PC-9 (cell line): ENCODE measurements at places on chromosomes 2 and 18.
A peak's percentile ranks its signal among the peaks of the same experiment; 100 is the strongest.

- no peak for DNase-seq
Observed at GRCh38 chr2:28311660-28312249, 80.9 kb upstream of the FOSL2 start.

DNA sequence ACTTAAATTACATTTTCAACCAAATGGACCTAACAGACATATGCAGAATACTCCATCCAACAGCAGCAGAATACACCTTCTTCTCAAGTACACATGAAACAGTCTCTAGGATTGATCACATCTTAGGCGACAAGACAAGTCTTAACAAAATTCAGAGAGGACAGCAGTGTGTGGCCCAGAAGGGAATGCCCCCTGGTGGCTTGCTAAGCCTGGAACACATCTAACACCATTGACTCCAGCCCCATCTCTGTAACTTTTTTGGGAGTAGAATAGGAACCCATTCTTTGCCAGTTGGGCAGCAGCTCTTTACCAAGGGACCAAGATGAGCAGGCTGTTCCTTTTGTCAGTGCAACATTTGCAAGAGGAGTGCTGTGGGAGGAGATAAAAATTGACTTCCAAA lies 249.9 kb downstream of the PLCL1 start:
- DNase-seq = no peak

DNA sequence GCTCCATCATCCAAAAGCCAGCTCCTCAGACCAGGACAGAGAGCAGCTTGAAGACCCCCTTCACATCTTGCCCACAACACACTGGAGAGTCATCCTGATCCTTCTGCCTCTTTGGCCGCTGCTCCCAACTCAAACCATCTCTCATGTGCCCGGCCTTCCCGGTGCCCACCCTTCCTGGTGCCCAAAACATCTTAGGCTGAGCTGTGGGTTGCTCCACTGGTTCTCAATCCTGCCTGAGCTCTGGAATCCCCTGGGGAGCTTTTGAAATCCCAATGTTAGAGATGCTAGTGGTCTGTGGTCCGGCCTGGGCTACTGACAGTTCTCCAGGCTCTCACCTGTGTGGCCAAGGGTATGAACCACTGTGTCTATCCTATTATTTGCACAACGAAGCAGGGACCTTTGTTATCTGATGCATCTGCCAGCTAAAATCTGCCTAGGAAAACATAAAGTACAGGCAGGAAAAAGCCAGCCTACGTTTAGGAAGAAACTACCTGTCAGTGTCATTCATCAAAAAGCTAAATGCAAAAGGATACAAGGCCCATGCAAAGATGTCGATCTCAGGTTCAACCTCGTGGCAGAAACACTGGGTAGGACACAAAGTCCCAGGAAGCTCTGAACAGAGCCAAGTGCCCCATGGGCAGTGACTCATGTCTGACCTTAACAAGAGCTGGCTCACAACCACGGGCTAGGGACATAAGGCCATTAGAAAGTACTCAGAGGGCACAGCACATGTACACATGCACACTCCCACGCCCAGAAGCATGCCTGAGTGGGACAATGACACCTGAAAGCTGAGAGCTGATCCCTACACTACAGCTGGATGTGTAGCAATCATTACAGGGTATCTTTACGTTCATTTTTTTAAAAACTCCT lies 30.8 kb downstream of the TBC1D8 start:
- DNase-seq = peak; percentile 98

DNA sequence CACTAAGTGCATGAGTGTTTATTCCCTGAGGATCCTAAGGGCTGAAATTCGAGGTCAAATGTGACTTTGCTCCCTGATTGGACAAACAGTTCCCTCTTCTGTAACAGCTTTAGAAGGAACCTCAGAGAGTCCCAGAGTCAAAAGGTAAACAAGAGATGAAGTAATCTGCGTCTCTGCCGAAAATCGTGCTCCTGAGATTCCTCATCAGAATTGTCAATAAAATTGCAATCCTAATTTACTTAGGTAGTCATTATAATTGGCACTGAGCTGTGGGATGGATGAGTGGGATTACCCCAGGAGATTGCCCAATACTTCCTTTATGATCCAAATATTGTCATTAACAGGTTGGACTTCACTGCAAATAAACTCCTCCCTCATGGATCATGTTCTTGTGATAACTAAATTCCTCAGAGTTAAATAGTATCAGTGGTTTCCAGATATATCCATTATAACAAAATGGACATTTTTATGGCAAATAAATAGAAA lies 907 bp upstream of the SUCLG1 start:
- peak; percentile 41 for DNase-seq

DNA sequence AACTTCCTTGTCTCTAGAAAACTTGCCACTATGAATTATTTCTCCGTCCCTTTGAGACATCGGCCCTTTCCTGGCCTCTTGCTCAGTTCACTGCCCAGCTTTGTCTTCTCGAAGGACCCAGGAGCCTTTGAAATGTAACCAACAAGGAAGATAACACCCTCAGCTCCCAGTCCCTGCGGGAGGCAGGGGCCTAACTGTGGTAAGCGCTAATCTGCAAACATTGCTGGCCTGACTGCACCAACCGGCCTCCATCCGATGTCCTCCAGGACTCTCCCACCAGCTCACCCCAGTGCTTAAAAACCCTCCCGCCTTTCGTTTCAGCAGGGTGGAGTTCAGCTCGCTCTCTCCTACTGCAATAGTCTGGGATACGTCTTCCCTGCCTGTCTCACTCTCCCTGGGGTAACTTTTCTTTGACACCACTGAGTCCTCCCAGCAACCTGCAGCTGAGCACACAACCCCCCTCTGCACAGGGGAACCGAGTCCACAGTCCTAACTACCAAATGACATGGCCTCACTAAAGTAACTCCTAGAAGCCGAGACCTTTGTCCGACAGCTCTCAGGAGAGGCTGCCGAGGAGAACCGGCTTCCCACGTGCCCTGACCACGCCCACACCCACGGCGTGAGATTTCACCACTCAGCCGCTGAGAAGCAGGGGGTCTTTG lies 76.1 kb downstream of the MBP start:
- peak; percentile 9 for DNase-seq

DNA sequence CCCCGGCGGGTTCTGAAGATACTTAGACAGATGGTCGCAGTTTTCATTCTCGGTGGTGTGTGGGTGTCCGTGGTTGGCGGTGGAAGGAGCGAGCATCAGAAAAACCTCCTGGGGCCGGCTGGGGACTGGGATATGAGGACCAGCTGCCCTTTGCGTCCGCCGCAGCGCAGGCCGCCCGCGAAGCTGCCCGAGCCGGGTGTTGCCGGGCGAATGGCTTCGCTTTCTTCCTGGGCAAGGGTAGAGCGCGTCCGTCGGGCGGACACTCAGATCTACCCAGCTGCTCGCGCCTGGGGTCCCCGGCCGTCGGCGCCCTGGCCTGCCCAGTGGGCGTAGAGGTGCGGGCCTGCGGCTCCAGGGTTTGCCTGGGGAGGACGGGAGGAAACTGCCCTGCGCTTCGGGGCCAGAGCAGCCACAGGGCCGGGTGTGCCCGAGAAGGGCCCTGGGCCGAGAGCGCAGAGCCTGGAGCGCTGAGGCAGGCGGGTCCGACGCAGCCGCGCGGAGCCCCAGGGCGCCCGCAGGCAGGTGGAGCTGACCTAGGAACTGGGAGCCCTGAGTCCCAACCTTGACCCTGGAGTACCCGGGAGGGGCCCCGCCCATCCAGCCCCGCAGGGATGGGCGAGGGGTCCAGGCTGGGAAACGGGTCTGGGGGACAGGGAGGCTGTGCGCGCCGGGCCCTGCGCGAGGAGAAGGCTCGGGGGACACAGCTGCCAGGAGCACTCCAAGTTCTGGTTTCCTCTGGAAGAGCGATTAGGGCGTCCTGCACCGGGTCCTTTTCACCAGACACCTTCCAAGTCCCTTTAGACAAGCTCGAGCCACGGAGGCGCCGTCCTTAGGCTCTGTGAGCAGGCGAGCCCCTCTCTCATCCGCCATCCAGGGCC lies 1.3 kb downstream of the TWIST2 start:
- DNase-seq = no peak

DNA sequence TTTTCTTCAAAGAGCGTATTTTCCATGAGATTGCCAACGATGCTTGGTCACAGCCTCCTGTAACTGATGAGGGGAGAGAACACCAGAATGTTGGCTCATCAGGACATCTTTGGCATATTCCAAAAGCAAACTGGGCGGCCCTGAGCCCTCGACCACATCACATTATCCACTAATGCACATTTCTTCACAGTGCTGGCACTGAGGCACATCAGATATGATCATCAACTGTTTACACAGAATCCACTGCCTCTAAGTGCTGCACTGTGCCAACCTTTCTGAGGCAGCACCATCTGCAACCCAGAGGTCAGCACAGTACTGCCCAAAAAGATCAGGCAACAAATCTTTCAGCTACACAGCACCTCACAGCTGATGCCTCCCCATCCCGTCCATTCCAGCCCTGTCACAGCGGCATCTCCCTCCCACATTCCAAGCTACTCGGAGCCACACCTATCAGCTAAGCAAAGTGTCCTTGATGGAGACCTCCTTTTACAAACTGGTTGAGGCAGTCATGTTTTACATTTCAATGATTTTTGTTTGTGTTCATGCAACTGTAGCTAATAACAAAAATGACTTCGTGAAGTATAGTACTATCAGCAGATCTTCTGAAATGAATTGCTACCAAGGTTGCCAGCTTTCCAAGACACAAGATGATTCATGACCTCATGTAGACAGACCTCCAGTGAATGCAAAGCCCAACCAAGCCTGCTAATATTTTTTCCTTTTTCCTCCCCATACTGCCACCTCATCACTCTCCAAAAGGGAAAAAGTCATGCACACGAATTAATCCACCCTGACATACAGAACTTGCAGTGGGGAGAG lies 32.3 kb downstream of the MYO5B start:
- peak; percentile 54 for DNase-seq

- peak; percentile 48 for DNase-seq
Observed at GRCh38 chr2:46363535-46364170, 66.4 kb downstream of the EPAS1 start.

DNA sequence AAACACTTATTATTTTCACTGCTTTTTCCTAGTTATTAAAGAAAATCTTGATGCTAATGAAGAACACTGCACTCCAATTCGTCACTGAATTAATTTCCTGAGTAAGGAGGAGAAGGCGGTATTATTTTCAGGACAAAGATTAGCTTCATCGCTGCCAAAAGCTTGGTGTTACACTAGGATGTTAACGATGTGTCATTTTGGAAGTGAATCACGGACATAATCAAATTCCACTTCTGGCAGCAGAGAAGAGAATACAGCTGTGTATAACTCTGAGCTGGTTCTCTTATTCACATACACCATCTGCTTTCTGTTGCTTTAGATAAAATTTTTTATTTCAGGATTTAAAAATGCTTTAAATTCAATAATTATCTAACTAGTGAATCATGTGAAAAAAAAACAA lies 74.1 kb downstream of the SCG2 start:
- no peak for DNase-seq

- DNase-seq = no peak
Observed at GRCh38 chr2:7972670-7973069, 709.2 kb upstream of the ID2 start.

DNA sequence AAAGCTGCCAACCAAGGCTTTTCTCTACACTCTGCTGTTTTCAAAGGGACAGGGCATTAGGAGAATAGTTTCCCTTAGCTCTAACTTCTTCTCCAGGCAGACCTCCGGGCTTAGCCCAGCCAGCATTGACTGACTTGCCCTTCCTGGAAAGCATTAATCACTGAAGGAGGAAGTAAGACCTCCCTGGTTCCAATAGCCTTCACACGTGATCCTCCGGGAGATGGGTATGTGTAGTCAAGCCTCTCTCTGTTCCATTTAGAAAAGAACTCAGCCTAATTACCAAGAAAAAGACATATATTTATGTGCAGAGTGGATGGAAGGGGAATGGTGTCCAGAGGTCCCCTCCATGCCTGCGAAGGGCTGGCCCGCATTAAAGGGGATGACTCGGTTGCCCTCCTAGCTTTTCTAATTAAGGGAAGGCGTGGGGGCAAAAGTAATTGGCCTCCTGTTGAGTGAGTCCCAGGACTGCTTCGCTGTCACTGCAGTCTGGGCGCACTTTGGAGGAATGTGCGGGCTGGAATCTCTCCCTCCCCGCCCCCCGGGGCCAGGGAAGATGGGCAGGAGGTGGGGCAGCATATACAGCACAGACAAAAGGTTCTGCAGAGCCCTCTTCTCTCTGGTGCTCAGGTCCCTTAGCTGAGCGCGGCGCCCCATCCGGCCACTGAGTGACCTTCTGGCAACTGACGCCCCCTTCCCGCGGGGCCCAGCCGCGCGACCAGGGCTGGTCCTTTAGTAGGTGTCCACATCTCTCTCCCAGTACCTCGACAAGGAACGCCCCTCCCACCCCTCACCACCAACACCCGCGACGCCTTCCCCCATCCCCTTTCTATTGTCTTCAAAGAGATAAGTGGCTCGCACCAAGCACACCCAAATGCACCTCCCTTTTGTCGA lies 686.0 kb downstream of the NRXN1 start:
- DNase-seq = no peak

- no peak for DNase-seq
Observed at GRCh38 chr18:2927745-2928144, 80.9 kb downstream of the EMILIN2 start.

GRCh38 chr2:9288233-9288632 lies 81.6 kb downstream of the ASAP2 start:
- peak; percentile 57 for DNase-seq

- no peak for DNase-seq
Observed at GRCh38 chr2:71551631-71551915, 98.2 kb downstream of the DYSF start.

GRCh38 chr2:140473851-140474250 lies 1657.0 kb downstream of the LRP1B start:
- DNase-seq = no peak

DNA sequence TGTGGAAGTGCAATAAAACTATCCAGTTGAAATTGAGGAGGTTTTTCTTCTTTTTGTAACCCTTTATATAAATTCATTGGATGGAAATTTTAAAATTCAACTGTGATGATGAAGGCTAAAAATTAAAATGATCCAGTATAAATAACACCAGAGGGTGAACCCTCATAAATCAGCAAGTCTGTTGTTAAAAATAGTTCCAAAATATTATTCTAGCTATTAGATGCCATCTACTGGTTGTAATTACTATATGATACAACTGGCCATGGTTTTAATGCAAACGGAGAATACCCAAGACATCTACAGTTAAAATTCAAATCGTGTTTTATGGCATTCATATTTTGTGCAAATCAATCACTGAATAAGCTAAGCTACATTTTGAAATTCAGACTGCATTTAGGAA lies 53.8 kb downstream of the TMEM200C start:
- DNase-seq = no peak

GRCh38 chr2:126496493-126496892 lies 159.5 kb upstream of the GYPC start:
- DNase-seq = no peak

DNA sequence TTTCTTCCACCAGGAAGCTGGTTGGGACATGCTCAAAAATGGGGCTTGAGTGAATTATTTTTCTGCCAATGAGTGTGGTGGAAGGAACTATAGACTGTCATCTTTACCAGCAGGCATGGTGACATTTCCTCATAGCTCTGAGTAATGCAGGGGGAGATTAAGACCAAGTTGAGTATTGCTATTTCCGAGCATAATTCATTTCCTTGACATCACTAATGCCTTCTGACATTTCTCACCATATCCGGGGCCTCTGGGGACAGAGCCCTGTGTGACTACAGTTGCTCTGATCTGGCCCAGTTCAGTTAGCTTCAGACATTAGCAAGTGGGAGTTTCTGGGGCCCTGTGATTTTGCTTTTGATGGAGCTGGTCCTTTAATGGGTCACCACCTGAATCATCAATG lies 410.4 kb downstream of the MEIS1 start:
- peak; percentile 38 for DNase-seq
